ENCODE measurements at places on chromosomes 16 and 17.
A peak's percentile ranks its signal among the peaks of the same experiment; 100 is the strongest.

GRCh38 chr16:31410082-31410481 is 16.9 kb downstream of the ITGAD start:
- DNase-seq = no peak

- DNase-seq = no peak
These were observed 15.4 kb downstream of the CLUH start for GRCh38 chr17:2695961-2696760.

GRCh38 chr16:12362482-12363458 is 386.2 kb downstream of the SNX29 start:
- DNase-seq = no peak

DNA sequence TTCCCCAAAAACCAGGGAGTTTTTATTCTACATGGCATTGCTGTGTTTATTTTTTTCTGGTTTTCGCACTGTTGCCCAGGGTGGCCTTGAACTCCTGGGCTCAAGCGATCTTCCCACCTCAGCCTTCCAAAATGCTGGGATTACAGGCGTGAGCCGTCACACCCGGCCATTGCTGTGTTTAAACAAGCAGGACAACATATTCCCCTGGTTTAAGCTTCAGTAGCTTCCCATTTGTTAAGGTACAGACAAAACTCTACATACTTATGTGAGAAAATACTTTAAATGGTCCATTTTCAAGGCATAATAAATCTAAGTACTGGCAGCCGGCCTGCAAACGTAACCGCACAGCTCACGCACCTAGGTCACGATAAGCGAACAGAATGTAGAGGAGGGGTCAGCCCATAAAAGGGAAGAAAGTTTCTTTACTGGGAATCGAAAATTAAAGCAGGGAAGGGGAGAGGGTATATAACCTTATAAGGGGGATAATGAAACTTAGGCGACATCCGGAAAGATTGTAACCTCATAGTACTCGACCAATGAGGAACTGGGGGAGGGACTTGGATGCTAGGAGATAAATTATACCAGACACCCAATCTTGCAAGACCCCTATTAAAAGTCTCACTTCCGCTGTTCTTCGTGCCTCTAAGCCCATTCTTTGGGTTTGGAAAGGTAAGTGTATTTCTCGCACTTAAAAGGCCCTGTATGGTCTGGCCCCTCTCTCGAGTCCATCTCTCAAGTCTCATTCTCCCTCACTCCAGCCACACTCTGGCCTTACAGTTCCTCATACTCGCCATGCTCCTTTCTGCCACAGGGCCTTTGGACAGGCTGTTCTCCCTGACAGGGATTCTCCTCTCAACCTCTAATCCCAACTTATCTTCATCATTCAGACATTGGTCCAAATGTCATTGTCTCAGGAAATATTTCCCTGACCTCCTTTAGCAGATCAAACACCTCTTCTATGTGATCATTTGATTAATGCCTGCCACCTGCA is 59.2 kb downstream of the TEX14 start:
- DNase-seq = no peak

GRCh38 chr17:78865682-78866390 is 25.2 kb upstream of the USP36 start:
- peak; percentile 80 for DNase-seq

DNA sequence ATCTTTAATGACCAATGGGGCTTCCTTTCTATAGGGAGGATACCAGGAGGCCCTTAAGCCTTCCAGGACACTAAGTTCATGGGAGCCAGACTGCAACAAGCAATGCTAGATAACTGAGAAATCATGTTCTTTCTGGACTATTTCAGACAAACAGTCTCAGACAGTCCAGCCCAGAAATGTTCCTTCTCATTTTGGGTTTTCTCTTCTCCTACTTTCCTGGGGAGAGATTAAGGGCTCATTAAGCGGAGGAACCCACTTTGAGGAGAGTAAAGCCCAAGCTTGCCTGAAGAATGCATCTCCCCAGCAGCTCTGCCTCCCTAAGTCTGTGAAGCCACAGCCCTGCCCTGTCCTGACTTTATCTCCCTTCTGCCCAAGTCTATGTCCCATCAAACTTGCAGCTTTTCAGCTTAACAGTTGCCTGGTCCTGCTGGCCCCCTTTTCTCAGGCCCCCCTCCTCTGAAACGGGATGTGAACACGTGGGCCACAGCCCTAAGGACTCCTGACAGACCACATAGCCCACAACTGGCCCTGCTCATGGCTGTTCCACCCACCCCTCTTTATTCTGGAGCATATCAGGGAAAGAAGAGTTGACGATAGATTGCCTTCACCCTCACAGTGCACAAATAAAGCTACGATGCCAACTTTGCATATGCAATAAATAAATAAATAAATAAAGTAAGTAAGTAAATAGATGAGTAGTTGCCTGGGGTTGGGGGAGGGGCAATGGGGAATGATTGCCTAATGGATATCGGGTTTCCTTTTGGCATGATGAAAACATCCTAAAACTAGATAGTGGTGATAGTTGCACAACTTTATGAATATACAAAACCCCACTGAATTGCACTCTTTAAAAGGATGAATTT is 111.0 kb downstream of the N4BP1 start:
- DNase-seq = peak; percentile 66

DNA sequence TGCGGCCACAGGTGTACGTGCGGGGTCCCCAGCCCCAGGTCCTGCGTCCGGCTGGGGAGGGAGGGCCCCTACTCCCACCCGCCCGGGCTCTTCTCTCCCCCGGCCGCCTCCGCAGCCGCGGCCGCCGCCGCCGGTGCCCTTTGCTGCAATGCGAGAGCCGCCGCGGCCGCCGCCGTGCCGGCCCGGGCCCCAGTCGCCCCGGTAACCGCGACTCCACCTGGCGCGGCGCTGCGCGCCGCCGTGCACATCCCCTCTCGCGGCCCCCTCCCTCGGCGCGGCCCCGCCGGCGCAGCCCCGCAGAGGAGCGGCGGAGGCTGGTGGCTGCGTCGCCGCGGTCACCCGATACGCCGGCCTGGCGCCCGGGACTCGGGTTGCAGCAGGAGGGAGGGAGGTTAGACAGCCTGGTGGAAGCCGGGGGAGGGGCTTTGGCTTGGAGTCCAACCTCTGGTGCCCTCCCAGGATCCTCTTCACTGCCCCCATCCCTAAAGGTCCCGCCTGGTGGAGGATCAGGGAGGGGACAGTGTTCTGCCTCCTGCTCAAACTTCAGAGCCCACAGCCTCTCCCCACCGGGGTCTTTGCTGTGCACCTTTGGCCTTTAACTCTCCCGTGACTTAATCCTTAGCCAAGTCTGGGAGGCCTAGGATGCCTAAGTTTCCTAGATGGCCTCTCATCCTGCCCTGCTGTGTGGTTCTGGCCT is 32.9 kb downstream of the SRCIN1 start:
- DNase-seq = no peak

DNA sequence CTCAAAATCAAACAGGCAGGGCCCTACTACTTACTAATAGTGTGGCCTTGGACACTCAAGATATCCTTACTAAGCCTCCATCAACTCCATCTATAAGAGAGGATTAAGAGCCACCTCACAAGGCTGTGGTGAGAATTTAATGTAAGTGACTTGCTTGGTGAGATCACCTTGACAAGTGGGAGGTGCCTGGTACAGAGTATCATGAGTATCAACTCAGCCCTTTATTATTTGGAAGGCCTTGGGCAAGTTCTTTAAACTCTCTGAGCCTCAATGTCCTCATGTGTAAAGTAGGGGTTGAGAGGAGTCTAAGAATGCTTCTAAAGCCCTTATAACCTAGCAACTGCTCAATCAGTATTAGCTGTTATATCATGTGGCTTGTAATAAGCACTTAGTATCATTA is 15.0 kb downstream of the THUMPD1 start:
- no peak for DNase-seq

- no peak for DNase-seq
These were observed 8.1 kb upstream of the FADS6 start for GRCh38 chr17:74901353-74902135.

DNA sequence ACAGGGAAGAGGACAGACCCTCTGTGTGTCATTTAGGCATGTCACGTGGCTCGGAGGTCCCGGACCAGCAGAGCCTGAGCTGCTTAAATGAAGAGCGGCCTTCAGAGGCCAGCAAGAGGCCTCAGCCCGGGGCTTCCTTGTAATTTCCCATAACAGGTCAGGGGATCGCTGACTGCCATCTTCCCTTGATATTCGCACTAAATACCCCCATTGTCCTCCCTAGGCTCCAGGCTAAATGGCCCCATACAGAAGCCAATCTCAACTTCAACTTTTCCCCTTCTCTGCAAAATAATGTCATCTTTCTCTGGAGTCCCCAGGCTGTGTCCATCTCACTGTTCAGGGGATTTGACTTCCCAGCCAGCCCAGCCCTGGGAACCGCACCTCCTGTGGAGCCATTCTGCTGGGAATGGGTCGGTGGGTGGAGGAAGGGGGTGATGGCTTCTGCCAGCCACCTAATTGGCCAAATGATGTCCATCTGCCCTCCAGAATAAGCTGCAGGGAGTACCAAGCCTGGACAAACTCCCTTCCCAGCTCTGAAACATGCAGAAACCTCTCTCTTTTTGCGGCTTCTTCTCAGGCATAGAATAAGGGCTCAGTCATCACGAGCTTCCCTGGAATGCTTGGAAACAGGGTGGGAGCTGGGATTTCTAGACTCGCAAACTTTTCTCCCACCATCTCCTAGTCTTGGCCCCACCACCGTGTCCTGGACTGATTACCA is 129.9 kb downstream of the SDK2 start:
- DNase-seq = no peak

- no peak for DNase-seq
These were observed 12.3 kb upstream of the RAI1 start for GRCh38 chr17:17668775-17669579.

DNA sequence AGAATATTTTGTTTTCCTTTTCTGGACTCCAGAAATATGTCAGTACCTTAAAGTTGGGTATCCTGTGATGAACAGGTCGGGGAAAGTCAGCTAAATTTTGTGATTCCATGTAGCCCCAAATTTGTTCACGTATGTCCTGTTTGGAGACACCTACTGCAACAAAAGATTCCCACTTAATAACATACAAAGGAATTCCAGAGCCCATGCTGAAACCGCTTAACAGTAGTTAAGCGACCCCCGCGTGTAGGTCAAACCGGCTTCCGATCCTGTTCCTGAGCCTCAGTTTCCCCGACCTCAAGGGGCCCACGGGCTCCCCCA is 477 bp downstream of the MTHFSD start:
- DNase-seq = no peak

- peak; percentile 68 for DNase-seq
These were observed 25.0 kb upstream of the KCNJ2 start for GRCh38 chr17:70144260-70144846.

DNA sequence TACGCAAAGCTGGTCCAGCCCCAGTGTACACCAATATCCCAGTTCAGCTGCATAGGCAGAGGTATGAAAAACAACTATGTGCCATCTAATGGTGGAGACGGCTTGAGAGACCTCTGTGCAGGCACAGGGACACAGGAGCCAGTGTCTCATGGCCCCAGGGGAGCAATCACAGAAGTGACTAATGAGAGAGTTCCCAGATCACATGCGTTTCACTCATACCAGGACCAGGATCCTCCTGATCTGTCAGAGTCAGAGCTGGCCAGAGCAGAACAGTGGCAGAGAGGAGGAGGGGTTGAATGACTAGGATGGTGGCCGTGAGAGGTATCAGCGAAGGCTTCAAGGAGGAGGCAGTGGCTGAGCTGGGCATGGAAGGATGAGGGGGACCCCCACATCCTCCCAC is 41.1 kb downstream of the TMEM132E start:
- DNase-seq = no peak

DNA sequence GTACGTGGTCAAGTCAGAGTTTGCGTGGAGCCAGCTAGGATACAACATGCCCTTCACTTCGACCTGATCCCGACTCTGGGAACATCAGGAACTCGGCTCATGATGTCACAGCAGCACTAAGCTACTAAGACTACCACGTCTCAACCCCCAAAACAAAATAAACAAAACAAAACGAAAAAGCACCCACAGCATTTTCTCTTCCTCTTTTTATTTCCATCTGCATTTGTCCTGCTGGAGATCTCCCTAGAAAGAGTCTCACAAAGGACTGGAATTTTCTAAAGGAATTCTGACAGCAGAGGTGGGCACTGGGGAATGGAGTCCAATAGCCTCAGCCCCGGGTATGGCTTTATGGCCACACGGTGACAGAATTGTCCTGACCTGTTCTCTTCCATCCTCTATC is 196.6 kb downstream of the SALL1 start:
- no peak for DNase-seq

GRCh38 chr16:87687998-87688529 is 77.7 kb downstream of the KLHDC4 start:
- no peak for DNase-seq

DNA sequence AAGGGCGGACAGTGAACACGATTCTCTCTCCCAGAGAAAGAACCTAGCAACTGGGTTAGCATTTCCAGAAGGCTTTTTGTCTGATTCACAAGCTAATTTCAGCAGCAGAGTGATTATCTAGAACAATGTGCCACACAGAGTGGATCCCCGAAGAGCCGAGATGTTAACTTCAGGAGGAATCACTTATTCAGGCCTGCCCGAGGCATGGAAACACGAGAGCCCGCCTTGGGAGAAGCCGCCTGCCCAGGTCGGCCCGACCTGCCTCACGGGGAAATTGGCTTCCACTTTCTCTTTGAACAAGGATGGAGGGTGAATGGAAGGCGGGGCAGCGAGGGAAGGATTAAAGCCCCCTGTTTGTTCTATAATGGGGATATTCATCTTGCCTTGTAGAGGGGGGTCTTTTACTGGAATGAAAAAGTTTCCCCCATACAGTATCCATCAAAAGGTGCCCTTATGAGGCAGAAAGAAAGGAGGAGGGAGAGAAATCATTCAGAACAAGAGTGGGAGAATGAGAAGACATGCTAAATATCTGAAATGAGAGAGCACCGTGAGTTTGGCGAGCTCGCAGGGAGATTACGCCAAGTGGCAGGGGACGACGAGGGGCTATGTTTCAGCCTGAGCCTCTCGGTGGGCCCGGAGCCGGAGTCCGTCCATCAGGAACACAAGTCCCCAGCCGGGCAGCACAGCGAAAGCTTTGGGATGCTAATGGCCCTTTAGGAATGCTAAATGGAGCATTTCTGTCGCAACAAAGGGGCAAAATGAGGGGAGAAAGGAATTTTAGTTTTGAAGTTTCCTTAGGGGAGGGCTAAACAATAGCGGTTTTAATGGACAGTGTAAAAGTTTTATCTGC is 33.0 kb downstream of the NTN1 start:
- no peak for DNase-seq

DNA sequence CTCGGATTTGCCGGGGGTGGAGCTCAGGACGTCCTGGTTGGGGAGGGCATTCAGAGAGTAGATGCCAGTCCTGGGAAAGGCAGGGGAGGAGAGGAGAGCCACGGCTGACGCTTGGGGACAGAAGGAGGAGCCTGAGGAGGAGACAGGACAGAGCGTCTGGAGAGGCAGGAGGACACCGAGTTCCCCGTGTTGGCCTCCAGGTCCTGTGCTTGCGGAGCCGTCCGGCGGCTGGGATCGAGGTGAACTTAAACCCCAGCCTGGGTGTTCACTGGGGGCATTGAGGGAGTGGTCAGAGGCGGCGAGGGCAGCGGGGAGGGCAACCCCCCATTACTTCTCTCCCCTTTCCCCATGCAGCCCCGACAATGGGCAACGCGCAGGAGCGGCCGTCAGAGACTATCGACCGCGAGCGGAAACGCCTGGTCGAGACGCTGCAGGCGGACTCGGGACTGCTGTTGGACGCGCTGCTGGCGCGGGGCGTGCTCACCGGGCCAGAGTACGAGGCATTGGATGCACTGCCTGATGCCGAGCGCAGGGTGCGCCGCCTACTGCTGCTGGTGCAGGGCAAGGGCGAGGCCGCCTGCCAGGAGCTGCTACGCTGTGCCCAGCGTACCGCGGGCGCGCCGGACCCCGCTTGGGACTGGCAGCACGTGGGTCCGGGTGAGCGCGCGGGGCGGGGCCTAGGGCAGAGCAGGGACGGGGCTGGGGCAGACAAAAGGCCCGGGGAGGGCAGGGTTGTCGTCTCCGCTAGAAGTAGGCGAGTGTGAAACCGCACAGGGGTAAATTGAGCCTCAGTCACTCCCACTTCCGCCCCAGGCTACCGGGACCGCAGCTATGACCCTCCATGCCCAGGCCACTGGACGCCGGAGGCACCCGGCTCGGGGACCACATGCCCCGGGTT is 3.7 kb downstream of the NOL3 start:
- peak; percentile 91 for DNase-seq
